ENCODE measurements at places on chromosomes 6 and 20. TPM values are rescaled to one million over a fixed set of nuclear protein-coding genes. Genes with fewer than 3 reads are reported as not detected.
A peak's percentile ranks its signal among the peaks of the same experiment; 100 is the strongest.

DNA sequence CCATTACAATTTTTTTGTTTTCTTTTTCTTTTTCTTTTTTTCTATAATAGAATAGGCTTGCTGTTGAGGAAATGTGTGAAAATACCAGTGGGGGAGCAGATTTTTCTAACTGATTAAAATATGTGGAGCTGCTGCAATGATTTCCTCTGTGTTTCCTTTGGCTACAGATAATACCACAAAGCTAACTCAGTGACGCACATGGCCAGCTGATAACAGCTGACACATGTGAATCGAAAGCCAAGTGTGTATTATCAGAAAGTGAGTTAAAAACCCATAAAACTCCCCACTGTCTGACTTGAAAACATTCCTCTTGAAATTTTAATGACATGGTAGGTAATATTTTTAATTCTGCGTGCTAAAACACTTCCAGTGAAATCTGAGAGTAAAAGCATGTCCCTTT is 70.8 kb upstream of the AHI1 start:
- no peak for DNase-seq

DNA sequence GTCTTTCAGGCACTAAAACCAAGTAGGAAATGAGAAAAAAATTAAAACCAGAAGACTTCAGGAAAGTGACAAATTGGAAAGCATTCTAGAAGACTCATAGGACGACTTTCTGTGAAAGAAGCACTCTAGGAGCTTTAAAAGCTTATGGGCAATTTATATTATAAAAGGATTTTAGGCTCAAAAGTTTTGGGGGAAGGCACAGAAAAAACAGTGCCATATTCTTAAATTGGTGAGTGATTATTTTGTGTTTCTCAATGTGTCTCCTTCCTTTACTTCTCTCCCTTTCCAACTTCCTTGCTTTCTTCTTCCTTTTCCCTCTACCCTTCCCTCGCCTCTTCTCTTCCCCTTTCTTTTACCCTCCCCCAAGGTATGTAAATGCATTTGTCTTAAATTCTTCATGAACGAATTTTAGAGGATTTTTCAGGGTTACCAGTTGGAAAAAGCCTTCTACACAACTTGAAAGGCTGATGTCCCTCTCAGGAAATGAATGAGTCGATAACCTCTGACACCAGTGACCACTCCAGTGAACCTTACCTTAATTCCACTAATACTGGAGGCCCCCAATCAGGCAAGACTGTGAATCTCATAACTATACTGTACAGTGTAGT is 2.6 kb upstream of the LIN28B start:
- DNase-seq, result no peak

DNA sequence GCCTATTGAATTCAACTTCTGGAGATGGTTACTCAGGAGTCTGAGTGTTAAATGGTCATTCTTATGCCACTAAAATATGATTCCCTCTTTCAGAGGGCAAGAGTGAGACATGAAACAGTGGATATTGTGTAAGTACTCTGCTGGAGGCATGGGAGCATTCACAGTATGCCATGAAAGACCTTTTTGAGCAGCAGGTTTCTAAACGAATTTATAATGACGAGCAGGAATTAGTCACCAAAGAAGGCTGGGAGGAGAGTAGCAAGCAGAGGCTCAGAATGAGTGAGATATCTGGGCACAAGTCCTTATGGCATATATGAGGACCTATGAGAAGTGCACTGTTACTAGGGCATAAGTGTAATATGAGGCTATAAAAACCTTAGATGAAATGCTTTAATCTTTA is 10.9 kb upstream of the MYB start:
- no peak for DNase-seq

- no peak for DNase-seq
Measured at GRCh38 chr6:157983406-157984119, 1.9 kb downstream of the SYNJ2 start.

DNA sequence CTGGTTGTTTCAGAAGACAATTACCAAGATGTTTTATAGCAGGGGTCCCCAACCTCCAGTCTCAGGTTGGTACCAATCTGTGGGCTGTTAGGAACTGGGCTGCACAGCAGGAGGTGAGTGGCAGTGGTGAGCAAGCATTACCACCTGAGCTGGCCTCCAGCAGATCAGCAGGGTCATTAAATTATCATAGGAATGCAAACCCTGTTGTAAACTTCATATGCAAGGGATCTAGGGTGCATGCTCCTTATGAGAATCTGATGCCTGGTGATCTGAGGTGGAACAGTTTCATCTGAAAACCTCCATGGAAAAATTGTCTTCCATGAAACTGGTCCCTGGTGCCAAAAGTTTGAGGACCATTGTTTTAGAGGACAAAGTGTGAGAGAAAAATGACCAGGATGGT is 240.6 kb downstream of the GRM1 start:
- DNase-seq, result no peak

- no peak for DNase-seq
Measured at GRCh38 chr20:37229357-37229756, 32.3 kb downstream of the GHRH start.

- peak; percentile 15 for DNase-seq
Measured at GRCh38 chr20:5073660-5074231, 46.0 kb downstream of the PCNA start.

- no peak for DNase-seq
Measured at GRCh38 chr6:150142670-150143515, at the start of gene PPP1R14C. TSS of gene PPP1R14C (plus strand) at chr6:150143044. CDS start at chr6:150143193, 149 bp downstream.

GRCh38 chr6:132663661-132664060 is 4.7 kb upstream of the TAAR1 start:
- DNase-seq, result no peak

DNA sequence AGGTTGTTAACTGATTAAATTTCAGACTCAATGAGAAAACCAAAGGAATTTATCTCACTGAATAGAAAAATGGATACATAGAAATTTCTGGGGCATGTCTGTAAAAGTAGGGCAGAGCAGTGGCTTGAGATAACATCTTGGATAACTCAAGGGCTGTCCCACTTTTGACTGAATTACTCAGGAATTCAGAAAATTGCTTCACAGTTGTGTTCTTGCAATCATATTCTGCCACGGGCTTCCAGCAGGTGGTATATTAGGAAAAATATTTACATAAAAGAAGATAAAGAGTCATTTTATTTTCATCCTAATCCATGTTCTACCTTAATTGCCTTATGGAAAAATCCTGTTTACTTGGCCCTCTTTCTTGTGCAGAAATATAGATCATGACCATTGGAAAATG is 156.4 kb upstream of the AKIRIN2 start:
- no peak for DNase-seq

DNA sequence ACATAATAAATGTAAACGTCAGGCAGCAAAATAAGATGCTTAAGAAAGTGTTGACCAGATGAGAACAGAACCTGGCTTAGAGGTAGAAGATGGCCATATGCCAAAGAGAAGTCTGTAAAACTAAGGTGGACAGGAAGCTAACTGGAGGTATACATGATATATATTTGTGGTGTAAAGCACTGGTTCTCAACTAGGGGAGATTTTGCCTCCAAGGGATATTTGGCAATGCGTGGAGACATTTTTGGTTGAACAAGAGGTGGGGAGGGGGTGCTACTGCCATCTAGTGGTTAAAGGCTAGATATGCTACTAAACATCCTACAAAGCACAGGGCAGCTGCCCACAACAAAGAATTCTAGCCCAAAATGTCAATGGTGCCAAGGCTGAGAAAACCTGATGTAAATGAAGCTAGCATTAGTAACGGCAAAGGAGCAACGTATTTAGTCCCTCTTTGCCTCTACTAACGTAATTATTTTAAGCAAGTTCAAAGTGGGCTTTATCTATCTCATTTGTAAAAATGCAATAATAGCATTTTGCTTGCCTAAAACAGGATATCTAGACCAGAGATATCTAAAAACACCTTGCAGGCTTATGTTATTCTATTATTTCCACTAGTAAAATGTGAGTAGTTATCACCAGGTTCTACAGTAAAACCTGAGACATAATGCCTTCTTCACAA is 182.6 kb downstream of the RNGTT start:
- peak; percentile 7 for DNase-seq

DNA sequence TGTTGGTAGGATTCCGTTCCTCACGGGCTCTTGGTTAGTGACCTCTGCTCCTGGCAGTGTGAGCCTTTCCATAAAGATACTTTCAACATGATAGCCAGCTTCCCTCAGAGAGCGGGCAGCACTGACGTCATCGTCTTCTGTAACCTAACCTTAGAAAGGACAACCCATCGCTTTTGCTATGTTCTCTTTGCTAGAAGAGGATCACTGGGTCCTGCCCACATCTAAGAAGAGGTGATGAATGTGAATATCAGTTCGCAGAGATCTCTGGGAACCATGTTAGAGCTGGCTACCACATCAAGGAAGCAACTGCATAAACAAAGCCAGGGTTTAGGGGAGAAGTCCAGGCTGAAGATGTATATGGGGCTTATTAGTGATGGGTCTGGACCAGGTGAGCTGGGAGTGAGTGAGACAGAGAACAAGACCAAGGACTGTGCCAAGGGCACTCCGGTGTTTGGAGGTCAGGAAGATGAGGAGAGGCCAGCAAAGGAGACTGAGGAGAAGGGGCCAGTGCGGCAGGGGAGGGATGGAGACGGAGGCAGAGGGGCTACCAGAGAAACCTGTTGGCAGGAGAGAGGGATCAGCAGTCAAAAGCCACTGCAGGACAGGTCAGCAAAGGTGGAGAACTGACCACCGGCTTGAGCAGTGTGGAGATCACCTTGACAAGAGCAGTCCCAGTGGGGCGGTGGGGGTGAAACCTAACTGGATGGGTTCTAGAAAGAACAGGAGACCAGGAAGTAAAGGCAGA is 39.7 kb downstream of the PIM1 start:
- no peak for DNase-seq

DNA sequence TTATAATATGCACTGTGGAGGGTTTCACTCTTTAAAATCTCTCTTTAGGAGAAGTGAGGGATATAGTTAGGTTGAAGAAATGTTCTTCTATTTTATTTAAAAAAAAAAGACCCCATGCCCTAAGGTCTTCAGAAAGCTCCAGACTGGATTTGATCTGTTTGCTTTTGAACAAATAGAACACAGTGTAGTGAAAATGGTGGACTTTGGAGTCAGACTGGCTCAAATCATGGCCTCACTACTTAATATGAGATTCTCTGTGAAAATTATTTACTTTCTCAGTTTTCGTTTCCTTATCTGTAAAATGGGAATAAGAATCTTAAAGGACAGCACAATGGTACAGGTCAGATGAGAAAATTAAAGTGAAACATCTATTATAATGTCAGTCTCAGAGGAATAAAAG is 203.9 kb downstream of the ASCC3 start:
- DNase-seq, result no peak

GRCh38 chr6:119858901-119859300 is 509.3 kb upstream of the MAN1A1 start:
- DNase-seq, result no peak

DNA sequence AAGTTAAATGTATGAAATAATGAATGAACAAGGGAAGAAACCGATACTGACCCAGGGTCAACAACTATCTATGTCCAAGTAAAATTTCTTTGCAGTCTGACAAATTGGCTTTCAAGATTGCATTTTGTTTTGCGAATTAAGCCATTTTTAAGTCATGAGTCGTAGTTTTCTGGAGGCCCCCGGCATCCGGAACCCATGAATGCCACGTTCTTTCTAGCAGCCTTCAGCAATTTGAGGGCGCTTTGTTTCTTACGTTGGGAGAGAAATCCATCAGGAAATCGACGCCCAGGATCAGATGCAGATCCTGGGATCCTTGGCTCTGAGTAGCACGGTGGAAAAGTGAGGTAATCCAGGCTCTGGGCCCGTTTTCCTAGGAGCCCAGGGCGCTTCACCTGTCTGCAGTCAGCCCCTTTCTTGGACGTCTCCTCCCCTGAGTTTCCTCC is 309 bp upstream of the ABRACL start:
- DNase-seq, result no peak

DNA sequence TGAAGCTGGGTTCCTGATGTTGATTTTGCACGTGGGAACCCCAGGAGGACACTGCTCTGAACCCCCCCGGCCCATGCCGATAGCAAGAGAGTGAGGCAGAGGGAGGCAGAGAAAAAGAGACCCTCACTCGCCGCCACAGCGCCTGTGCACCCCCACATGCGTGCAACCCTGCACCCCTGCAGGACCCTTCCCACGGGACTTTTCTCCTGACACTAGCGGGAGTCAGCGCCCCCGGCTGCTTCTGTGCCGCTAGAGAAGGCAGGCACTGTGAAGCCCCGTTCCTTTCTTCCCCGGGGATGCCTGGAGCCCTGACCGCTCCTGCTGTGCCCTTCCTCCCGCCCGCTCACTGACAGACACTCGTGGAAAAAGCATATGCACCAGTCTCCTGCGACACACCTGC is 67.4 kb downstream of the GMPR start:
- DNase-seq, result no peak

DNA sequence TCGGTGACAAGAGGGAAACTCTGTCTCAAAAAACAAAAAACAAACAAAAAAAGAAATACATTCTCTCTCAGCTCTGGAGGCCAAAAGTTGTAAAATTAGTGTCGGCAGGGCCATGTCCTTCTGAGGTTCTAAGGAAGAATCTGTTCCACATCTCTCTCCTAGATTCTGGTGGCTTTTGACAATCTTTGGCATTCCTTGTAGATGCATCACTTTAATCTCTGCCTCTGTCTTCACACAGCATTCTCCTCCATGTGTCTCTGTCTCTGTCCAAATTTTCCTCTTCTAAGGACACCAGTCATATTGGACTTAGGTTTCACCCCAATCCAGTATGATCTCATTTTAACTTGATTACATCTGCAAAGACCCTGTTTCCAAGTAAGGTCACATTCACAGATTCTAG is 9.1 kb downstream of the PPP2R5D start:
- no peak for DNase-seq

- DNase-seq, result no peak
Measured at GRCh38 chr20:46546298-46546697, 4.2 kb downstream of the OCSTAMP start.

DNA sequence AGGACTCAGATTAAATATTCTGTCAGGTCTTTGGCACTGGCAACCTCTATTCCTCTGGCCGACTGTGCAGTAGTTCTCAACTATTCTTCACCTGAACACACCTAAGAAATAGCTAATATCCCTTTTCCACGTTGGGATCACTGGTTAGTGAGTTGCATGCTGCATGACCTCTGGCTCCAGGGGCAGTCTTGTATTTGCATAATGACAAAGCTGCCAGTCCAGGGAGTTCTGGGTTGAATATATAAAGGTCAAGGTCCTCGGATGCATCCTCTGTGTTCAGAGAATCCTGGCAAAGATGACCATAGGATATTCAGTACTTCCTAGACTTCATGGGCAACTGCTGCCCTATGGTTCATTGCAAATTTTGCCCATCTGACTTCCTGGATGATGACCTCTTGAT is 131.2 kb downstream of the DNAH8 start:
- DNase-seq, result no peak

ANKRD66 gene
- not detected for polyA plus RNA-seq

TBXT gene
- not detected for polyA plus RNA-seq

CDSN gene
- polyA plus RNA-seq, result 4.0 TPM

BHLHE23 gene
- polyA plus RNA-seq, result not detected

POLR1H gene
- 28.7 TPM for polyA plus RNA-seq

MUC22 gene
- not detected for polyA plus RNA-seq

CD24 gene
- 372 TPM for polyA plus RNA-seq

OPN5 gene
- 0.04 TPM for polyA plus RNA-seq

IRF4 gene
- 0.12 TPM for polyA plus RNA-seq

SLC35B3 gene
- 17.5 TPM for polyA plus RNA-seq
